ENCODE measurements at places on chromosomes 2 and 18.
A peak's percentile ranks its signal among the peaks of the same experiment; 100 is the strongest.

- no peak for DNase-seq
These were observed 127.1 kb upstream of the TANK start for GRCh38 chr2:161033059-161033660.

DNA sequence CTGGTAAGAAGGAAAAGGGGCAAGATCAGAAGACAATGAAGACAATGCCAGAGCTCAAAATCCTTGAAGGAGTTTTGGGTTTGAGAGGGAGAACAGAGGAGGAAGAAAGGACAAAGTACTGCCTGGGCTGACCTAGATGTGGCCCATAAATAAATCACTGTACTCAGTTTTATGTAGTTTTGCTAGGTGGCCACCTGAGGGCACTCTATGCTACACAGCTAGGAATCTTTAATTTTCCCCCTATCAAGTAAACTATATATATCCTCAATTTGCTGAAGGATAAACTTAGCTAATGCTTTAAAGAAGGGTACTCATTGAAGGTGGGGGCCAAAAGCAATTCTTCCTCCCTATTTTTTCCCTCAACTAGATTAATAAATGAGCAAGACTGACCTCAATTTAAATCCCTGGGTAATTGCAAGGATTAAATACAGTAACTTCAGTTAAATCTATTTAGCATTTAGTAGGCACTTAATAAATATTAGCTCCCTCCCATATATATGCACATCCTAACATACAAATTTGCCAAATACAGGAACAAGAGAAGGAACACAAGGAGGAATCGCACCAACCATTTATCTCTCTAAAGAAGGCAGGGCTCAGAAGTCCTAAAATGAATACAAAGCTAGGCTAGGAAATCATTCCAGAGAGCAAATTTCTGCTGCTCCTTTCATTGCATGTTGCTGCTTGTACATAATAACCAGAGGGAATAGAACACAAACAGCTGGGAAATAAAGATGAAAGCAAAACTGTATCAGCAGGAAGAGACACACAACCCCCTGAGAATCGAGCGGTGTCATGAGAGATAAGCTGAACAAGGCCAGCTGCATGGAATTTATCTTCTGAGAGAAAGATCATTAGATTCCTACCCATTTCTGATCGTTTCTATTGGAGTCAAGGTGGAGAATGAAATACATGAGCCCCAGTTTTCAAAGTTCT, 540.1 kb downstream of the NRXN1 start:
- DNase-seq, result peak; percentile 37

DNA sequence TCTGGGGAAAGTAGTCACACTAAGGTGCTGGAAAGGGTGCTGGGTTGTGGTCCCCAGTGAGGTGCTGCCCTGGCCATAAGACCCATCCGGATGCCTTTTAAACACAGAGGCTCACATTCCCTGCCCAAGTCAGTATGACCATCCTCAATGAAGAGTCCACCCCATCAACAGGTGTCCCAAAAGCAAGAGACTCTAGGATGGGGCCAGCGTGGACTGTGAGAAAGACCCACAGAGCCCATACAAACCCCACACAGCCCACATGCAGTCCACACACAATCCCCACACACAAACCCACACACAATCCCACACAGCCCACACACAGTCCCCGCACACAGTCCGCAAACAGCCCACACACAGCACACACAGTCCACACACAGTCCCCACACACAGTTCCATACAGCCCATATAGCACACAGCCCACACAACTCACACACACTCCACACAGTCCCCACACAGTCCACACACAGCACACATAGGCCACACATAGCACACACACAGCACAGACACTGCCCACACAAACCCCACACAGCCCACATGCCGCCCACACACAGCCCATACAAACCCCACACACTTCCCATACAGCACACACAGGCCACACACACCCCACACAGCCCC, 241.4 kb upstream of the SALL3 start:
- no peak for DNase-seq

DNA sequence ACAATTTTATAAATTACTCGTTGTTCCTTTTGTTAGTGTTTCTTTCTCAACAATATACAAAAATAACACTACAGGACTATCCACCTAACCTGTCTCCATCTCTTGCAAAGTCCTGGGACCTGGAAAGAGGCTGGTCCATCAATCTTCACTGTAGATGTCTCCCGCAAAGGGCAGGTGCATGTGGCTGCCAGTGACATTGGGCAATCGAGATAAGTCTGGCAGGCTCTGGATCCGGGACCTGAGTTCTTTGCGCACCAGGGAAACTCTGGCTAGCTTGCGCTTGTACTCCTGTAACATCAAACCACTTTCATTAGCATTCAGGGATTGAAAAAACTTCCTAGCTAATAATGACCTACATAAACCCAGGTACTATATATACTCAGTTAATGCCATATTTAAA, 20.5 kb downstream of the RMP24 start:
- no peak for DNase-seq

- peak; percentile 61 for DNase-seq
These were observed 108.1 kb upstream of the SIX3 start for GRCh38 chr2:44833171-44834069.

DNA sequence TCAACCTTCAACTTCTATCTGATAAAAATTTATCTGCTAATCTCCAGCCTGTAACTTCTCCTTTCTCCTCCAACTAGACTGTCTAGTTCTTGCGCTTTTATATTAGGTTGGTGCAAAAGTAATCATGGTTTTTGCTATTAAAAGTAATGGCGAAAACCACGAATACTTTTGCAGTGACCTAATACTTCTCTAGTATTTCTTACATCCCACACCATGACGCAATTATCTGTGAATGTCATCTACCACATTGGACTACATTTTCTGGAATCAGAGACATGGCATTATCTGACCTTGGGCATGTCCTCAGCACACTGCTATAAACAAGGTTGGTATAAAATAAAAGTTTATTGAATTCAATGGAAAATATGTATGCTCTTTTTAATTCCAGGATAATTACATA, 370.2 kb upstream of the LYPD1 start:
- DNase-seq, result no peak

DNA sequence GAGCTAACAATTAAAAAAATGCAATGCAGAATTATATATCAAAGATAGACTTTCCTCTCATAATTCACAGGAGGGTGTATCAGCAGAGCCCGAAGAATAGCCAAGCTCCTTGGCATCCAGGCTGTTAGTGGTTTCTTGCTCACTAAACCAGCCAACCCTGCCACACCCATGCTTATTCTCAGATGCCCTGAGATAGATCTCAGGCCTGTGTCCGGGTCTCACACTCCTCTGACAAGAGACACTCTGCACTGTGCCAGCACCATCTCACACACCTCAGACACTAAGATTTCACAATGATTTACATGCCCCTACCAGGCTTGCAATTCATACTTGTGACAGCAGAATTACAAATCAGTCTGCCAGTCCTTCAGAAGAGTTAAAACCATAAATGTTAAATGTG, 64.5 kb downstream of the OSBPL1A start:
- no peak for DNase-seq

GRCh38 chr2:42851740-42852250, 59.4 kb upstream of the HAAO start:
- no peak for DNase-seq

DNA sequence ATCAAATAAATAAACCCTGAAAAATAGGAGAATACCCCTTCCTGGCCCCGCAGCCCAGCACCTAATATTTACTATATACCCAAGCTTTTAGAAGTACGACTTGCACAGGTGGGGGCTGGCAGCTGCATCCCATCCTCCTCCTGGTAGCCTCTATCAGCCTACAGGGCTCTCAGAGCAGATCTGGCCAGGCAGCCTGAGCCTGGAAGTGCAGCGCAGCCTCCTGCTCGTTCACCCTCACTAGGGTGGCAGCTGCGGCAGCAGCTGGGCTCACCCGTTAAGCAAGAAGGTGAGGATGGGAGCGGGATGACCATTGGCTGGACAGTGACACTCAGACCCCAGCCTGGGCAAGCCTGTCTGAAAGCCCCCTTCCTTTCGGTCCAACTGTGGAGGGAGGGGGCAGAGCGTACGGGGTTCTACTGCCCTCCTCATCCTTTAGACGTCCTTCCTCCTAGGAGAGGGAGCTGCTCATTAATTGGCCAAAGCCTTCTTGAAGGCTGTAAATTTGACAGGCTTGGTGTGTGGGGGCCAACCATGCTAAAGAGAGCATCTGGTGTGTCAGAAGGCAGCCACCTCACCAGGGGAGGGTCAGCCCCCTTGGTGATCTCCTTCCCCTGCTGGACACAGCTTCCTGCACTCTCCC, 23.3 kb downstream of the MPHOSPH10 start:
- DNase-seq, result no peak

GRCh38 chr2:203685081-203685621, 21.3 kb upstream of the CD28 start:
- DNase-seq, result no peak

DNA sequence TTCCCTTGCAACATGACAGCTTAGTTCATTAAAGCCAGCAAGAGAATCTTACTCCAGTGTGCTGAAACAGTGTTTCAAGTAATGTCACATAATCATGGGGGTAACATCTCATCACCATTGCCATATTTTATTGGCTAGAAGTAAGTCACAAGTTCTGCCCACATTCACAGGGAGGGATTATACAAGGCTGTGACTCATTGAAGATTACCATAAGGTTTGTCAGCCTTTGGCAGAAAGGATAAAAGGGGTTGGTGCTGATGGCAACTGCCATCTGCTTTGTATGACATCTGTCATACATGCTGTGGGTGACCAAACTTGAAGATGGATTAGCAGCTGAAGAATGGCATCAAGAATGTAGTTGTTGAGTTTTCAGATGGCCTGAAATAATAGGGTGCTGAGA, 61.2 kb downstream of the KCNE4 start:
- no peak for DNase-seq

DNA sequence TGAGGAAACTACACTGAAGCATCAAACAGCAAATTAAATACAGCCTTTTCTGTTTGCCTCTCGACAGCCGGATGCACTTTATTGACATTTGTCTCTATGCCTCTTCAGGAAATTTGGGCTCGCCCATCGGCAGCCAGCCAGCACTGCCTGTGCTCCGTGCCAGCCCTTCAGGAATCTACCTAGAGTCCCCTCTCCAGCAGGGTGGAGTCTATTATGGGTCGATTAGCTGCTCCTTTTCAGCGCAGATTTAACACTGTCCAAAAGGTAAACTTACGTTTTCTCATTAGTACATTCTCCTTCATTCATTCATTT, 91.5 kb downstream of the MYCN start:
- DNase-seq, result no peak

DNA sequence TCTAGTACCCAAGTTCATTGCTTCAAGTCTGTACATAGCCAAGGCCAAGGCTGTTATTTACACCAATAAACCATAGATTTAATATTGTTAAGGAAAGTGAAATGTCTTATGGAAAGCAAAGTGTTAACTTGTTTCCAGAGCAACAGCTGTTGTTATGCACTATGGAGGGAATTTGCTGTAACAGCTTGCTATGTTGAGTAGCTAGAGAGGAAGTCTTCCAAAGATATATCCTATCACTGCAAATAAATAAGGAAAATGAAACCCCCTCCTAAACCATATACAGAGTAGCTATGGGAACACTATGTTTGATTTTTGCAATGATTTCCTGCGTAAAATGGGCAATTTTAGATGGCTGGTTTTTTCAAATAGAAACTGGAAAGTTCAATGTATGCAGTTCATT, 21.1 kb downstream of the TMEM182 start:
- DNase-seq, result no peak

DNA sequence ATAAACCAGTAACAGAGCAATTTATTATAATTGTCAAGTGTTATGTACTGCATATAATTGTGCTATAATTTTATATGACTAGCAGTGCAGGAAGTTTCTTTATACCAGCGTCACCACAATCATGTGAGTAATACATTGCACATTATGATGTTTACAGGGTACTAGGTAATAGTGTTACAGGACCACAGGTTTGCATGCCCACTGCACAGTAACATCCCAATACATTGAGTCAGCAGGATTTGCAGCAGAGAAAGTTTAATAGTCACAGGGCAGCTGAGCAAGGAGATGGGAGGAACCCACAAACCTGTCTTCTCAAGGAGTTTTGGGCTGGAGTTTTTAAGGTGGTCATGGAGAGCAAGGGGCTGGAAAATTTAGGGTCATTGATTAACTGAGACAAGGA, 1042.9 kb upstream of the ACVR2A start:
- DNase-seq, result no peak

DNA sequence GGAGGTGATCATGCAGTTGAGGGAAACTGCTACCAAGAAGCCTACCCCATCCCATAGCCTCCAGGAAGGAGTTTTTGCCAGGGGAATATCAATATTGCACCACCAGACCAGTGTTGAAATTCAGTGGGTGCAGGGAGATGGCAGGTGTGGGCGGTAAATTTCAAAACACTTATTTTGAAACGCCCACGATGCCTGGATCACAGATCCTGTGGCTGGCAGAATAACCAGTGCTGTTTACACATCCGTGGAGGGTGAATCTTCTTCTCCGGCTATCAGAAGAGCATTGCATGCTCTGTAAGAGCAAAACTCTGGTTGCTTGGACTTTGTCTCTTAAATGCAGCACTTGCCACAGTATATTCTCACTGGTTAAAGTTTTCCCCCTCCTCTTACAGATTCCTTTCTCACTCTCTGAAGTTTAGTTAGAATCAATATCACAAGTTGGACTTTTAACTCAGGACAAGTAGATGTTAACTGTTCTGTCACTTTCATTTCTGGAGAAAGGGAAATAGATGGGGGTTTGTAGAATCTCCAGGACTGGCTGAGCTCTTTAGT, 70.5 kb upstream of the ZCCHC2 start:
- DNase-seq, result no peak

- DNase-seq, result no peak
These were observed 37.5 kb downstream of the ANO7 start for GRCh38 chr2:241225983-241226382.

DNA sequence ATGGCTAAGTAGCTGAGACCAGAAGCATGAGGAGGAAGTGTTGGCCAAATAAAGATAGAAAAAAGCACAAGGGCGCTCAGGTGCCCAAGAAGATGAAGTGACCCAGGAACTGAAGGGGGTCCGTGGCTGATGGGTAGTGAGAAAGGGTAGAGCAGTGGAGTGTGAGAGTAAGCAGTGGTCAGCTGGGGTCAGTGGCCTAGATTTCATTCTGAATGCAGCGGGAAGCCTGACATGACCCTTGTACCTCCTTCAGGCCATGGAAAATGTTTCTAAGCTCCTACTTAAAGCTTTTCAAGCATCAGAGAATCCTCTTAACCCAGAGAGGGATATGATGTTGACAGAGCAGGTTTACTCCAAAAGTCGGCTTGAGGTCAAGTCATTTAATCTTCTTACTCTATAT, 89.0 kb upstream of the UNC80 start:
- DNase-seq, result no peak

GRCh38 chr2:220981926-220982325, 590.2 kb downstream of the EPHA4 start:
- no peak for DNase-seq

DNA sequence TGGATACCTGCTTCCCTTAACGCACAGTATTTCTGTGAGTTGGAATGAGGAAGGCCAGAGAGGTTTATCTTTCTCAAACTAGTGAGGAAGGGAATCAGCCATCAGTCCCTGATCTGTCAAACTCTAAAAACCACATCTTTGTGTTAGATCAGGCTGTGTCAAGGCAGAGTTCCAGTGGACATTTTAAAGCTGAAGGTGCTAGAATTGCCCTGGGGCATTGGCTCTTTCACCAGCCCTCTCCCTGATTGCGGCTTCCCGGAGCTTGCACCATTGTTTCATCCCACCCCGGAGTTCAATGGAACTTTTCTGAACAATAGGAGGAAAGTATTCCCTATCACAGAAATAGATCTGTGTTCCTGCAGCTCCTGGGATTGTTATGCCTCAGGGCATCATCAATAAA, 110.2 kb downstream of the RNF144A start:
- no peak for DNase-seq

- DNase-seq, result no peak
These were observed 3.1 kb downstream of the SLC38A11 start for GRCh38 chr2:164952057-164952702.

GRCh38 chr18:35484034-35484433, 13.7 kb downstream of the INO80C start:
- DNase-seq, result no peak

Measured in ACHN (cell line).